Mesothelial cell of epicardium (in vitro differentiated cells): ENCODE measurements at places on chromosomes 1 and 21.

- DNase-seq, result peak; percentile 52
These were observed 2.0 kb downstream of the LORICRIN start for GRCh38 chr1:153261281-153262069.

DNA sequence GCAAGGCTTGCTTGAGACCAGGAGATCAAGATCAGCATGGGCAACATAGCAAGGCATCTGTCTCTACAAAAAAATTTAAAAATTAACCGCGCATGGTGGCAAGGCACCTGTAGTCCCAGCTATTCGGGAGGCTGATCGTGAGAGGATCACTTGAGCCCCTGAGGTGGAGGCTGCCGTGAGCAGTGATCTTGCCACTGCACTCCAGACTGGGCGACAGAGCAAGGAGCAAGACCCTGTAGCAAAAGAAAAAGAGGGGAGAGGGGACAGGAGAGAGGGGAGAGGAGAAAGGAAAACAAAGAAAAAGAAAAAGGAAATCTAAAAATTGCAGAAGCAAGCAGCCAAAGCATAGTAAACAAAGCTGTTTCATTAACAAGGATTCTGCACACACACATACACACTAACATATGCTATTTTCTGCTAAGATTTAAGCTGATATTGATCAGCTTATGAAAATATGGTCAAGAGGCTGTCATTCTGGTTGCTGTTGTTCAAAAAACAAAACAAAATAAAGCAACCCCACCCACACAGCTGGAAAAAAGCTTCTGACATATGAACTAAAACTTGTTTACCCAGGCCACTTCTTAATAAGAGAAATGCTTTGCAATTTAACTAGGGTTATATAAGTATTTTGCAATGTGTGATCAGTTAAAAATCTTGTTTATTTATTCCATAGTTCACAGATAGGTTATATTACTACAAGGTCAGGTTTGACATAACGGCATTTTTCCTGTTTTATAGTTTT lies 1.8 kb downstream of the ARNT start:
- no peak for DNase-seq

DNA sequence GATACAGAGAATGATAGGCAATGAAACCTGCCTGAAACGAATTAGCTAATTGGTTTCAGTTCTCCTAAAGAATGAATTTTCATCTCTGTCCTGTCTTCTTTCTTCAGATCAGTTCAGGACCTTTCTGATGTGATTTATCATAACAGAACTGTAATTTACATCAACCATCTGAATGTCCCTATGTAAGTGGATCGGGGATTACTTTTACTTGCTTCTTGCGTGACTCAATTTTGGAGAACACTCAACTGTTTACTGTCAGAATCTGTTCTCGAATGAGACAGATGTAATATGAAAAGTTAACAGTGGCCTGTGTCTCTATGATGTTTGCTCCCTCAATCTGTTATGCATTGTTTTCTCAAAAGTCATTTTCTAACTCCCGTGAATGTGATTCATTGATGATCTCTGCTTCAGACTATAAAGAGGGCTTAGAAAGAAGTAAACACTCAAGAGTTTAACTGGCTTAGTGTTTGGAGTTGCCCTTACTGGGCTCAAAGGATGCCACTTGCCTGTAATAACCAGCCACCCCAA lies 111.0 kb downstream of the GABPA start:
- DNase-seq, result no peak

DNA sequence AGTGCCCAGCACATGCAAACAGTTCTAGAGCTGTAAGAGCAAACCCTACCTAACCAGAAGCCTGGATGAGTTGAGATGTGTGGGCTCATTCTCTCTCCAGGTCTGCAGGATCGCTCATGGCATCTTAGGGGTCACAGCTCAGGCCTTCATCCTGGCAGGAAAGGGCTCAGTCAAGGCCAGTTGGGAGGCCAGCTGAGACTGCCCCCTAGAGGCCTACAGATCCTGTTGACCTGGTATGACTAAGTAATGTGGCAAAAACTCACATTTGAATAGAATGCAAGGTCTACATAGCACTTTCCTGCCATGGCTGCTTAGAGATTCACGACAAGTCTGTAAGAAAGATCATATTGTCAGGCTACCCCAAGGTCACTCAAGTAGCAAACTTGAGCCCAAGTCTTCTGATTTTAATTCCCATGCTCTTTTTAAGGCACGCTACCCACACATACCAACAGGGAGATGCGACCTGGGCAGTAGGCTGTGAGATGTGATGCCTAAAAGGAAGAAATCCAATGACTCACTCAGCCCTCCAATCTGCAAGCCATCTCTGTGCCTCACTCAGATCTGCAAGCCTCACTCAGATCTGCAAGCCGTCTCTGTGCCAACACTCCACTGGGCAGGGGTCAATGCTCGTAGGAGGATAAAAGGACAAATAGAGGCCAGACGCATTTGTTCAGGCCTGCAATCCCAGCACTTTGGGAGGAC lies 5.1 kb upstream of the CAPN8 start:
- DNase-seq, result no peak

DNA sequence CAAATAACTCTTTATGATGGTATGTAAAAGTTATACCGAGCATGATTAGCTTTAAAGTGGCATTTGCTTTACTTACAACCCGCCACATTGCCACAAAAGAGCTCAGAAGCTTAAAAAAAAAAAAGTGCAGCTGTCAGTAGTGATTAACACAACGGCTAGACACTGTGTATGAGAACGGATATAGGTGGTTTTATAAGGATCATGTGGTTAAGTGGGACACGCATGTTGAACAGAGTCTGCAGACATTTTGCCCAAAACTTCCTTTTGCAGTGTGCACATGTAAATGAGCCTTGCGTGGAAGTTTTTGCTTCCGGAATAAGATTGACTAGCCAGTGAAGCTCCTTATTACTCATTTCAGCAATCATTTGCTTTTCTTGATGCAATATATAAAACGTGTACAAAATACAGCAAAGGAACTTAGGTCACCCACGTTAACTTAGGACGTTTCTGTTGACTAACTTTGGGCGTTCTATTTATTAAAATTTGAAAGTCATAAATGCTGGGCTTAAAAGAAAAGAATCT lies 58.7 kb upstream of the RGS1 start:
- DNase-seq, result no peak

DNA sequence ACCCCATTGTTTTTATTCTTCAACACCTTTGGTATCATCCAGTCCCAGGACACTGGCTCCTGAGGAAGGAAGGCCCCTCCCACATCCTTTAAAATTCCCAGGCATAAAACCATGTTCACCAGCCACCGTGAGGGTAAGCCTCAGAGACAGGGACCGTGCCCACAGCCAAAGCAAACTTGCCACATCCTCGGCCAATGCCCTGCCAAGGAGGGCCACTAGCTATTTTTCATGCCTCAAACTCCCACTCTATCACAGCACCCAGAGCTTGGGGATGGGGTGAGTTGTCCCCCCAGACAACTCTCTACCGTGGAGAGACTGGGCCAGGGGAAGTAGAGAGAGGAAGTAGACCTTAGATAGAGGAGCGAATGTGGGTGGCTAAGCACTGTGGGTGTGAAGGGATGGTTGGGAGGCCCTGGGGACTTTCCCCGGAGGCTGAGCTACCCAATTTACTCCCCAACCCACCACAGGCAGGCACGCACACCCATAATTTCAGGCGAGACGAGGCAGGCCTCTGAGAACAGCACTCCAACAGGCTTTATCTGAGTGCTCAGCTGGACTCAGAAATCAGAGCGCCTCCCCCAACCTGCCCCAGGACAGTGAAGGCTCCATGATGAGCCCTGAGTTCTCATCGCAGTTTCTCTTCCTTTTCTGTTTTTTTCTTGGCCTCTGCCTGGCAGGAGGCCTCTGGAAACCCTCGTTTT lies 15.9 kb upstream of the BTG2 start:
- DNase-seq, result no peak
